ENCODE measurements at places on chromosomes 13 and 19.

GRCh38 chr13:39616087-39616694, 13.2 kb upstream of the LHFPL6 start:
- no peak for DNase-seq

GRCh38 chr13:94640721-94641120, 39.1 kb downstream of the GPR180 start:
- DNase-seq, result no peak

- no peak for DNase-seq
Measured at GRCh38 chr13:49643035-49643646, 14.8 kb downstream of the ARL11 start.

- no peak for DNase-seq
Measured at GRCh38 chr13:29733147-29733611, 117.2 kb downstream of the UBL3 start.
